ENCODE measurements at places on chromosomes 3 and 15. TPM values are rescaled to one million over a fixed set of nuclear protein-coding genes. Genes with fewer than 3 reads are reported as not detected.

The STAB1 gene
- total RNA-seq: 143 TPM

The ENTPD3 gene
- total RNA-seq: 0.48 TPM

The PLSCR2 gene
- not detected for total RNA-seq

The VGLL3 gene
- 116 TPM for total RNA-seq

The GRIP2 gene
- 7.7 TPM for total RNA-seq

The PLXNB1 gene
- total RNA-seq: 68.6 TPM

The CORO2B gene
- 0.72 TPM for total RNA-seq
